ENCODE measurements at places on chromosomes 16 and 17.

GRCh38 chr17:38508570-38508950, 80.3 kb downstream of the ARHGAP23 start:
- DNase-seq, result no peak

GRCh38 chr16:2044541-2044940, 3.1 kb downstream of the NTHL1 start:
- DNase-seq, result no peak

DNA sequence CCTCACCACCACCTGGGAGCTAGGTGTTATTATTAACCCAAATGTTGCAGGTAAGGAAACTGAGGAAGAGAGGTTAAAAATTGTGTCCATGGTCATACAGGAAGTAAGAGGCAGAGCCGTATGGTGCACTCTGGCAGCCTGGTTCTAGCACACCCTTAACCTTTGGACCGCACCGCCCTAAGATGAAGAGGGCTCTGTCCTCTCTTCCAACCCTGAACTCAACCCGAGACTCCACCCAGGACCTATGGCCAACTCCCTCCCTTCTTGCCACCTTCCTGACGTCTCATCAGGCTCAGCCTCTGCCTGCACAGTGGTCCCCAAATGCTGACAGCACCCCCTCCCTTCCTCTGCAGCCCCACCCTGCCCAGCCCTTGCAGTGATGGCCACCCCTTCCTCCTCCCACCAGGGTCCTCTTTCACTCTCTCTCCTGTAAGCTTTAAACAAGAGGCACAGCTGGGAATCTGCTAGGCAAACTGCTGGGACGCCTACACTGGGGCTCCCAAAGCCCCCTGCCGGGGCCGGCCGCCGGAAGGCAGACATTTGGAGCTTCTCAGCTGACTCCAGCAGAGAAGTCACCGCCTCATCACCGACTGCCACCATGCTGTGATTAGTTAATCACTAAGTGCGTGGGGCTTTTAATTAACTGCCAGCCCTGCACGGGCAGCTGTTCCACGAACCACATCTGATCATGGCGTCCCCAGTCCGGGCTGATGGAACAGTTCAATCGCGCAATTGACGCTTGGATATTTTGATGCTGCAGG, 16.7 kb upstream of the C16orf78 start:
- no peak for DNase-seq

DNA sequence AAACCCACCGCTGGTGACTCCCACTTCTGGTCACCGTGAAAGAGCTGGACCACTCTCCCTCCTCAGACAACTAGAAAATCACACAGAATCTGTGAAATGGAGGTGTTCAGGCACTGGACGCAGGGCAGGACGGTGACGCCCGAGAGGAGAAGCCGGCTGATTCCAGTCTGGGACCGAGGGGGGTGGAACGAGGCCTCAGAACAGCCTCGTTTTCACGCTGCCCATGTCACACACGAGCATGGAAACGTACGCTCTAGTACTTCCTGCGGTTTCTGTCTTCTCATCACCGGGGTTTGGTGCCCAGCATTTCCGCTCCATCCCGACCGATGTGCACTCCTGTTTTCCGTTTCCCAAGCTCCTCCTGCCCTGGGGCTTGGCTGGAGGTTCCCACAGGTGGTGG, 101.8 kb upstream of the METRNL start:
- no peak for DNase-seq

GRCh38 chr16:81204798-81205680, 33.5 kb upstream of the BCO1 start:
- no peak for DNase-seq

DNA sequence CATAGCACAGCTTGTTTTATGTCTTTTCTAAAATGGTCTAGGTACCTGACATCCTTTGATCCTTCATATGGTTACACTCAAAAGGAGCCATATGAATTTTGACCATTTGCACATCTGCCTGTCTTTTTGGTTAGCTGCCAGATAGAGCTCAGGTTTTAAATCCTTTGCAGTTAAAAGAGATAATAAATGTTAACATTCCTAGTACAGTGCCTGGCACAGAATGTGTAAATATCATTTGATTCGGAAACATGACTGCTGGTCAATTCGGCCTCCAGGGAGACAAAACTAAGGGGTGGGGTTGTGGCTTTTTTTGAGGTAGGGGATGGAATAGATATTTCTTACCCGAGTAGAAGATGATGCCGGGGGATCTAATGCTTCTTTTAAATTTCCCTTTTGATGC, 64.2 kb downstream of the FTO start:
- no peak for DNase-seq

- DNase-seq, result peak; percentile 63
Measured at GRCh38 chr16:67000384-67001351, 12.3 kb downstream of the CES4A start.

DNA sequence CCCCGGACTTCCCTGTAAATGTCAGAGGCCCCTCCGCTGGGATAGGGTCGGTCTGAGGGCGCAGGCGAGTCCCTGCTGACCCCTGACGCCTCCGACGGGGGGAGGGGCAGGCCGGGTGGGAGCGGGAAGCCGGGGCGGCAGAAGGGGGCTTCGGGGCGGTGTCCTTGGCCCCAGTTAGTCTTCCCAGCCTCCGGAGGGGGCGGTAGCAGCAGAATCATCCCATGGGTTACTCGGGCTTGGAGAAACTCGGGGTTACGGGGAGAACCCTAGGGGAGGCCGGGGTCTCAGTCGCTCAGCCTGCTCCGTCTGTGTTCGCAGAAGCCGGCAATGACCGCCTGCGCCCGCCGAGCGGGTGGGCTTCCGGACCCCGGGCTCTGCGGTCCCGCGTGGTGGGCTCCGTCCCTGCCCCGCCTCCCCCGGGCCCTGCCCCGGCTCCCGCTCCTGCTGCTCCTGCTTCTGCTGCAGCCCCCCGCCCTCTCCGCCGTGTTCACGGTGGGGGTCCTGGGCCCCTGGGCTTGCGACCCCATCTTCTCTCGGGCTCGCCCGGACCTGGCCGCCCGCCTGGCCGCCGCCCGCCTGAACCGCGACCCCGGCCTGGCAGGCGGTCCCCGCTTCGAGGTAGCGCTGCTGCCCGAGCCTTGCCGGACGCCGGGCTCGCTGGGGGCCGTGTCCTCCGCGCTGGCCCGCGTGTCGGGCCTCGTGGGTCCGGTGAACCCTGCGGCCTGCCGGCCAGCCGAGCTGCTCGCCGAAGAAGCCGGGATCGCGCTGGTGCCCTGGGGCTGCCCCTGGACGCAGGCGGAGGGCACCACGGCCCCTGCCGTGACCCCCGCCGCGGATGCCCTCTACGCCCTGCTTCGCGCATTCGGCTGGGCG, 542 bp downstream of the GUCY2D start:
- no peak for DNase-seq
